ENCODE measurements at places on chromosomes 13 and 19.

GRCh38 chr13:49348751-49349150, 95.1 kb downstream of the CAB39L start:
- DNase-seq = no peak

DNA sequence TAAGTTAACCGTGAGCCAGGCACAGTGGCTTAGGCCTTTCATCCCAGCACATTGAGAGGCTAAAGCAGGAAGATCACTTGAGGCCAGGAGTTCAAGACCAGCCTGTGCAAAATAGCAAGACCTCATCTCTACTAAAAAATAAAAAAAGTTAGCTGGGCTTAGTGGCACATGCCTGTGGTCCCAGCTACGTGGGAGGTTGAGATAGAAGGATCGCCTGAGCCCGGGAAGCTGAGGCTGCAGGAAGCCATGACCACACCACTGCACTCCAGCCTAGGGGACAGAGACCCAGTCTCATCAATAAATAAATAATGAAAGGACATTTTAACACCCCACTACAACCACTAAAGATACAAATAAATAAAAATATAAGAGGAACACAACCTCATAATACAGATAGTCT, 21.6 kb downstream of the LSM14A start:
- DNase-seq = no peak

DNA sequence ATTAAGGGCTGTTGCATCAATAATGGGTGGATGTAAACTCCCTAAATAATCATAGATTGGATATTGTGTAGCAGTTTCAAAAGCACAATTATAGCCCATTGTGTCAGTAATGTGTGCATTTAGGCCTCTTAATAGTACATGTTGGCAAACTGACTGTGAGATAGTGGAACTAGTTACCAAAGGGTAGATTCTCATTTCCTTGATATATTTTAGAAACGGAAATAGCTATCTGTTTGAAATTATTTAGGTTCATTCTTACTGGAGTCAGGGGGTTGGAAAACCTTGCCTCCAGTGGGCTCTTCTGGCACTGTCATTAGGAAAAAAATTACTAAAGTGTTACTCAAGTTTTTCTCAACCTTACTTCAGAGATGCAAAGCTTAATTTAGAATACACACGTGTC, 1074.9 kb downstream of the PCDH17 start:
- no peak for DNase-seq

GRCh38 chr19:3710265-3710812, 2.2 kb downstream of the TJP3 start:
- DNase-seq = no peak

GRCh38 chr13:84118839-84119409, 236.7 kb upstream of the SLITRK1 start:
- DNase-seq = no peak

DNA sequence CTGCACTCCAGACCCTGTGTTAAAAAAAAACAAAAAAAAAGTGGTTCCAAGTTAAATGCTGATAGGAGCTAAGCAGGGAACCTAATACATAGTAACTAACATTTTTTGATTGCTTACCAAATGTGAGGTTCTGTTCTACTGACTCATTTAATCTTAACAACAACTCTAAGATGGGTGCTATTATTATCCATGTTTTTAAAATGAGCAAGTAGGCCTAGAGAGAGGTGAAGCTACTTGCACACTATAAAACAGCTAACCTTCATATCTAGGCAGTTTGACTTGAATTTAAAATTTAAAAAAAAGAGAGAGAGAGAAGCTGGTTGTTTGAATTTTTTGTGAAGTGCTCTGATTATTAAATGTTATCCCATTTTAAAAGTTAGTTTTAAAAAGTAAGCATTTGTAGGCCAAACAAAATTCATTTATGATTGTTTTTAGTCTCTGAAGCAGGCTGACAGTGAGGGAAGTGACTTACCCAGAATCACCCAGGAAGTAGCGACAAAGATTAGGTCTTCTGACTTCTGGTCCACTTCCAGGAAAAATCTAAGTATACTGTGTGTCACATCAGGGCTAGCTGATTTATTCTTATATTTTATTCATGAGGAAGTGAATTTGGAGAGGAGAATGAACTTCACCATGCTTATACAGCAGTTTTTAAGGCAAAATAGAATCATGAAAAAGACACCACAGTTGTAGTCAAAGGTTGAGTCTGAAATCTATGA, 2.4 kb downstream of the SIGLECL1 start:
- no peak for DNase-seq

DNA sequence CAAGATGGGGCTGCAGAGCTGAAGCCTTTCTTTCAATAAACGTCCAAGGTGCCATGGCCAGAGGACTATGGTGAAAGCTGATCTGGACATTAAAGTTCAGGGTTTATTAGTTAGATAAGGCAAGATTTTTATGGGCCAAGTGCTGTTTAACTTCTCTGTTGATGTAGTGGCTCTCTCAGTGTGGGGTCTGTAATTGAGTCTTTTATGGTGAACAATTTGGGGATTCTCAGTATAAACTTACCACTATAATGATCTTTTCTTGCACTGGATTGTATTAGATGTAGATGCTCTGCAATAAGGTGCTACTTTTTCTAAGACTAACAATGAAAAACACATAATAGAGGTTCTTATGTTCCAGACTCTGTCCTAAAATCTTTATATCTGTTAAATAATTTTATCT, 190.1 kb upstream of the KLF12 start:
- no peak for DNase-seq

GRCh38 chr19:4548238-4548584, 8.4 kb upstream of the LRG1 start:
- DNase-seq = no peak

GRCh38 chr19:55270172-55270942, 9.6 kb downstream of the HSPBP1 start:
- DNase-seq = no peak

DNA sequence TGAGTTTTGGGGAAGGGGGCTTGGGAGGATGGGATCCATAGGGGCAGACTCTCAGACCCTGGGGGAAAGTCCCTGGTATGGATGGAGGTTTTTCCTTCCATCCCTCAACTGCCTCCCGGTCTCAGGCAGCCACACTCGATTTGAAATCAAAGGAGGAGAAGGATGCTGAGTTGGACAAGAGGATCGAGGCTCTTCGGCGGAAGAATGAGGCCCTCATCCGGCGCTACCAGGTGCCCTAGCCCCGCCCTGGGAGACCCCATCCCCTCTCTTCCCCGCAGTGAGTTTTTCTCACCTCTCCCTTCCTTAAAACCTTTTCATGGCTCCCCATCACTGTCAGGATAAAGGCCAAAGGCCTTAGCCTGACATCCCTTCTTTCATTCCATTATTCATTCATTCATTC, 2.1 kb downstream of the CCDC9 start:
- DNase-seq = no peak

GRCh38 chr13:45256254-45256653, 55.4 kb upstream of the KCTD4 start:
- DNase-seq = no peak

DNA sequence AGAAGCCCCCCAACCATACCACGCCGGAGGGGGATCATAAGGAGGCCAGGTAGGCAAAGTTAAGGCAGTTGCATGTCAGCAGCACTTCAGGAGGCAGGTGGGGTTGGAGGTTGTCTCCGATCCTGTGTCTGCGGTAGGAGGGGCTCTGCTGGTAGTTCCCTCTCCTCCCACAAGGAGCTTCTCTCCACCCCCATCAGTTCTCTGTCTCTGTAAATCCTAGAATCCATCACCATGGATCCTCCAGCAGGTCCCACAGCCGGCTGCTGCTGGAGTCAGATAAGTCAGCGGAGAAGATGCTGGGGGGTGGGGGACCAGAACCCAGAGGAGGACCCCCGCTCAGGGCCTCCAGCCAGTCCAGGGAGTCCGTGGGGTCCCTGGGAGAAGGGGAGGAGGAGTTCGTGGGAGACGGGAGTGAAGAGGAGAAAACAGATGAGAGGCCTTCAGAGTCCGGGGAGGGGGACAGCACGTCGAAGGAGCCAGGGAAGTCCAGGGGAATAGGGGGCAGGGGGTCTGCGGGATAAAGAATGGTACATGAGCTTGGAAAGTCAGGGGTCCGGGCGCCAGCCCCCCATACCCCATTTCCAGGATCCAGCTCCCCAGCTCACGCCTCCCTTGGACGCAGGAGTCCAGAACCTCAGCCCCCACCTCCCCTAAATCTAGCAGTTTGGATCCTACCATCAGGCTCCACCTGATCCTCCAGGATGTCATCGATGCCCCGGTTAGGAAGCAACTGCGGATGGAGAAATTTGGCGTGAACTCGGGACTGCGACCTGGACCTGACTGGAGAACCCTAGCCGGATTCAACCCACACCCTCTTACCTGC, 6.3 kb downstream of the MAMSTR start:
- DNase-seq = no peak

GRCh38 chr19:8115805-8116396, 33.5 kb downstream of the FBN3 start:
- no peak for DNase-seq

DNA sequence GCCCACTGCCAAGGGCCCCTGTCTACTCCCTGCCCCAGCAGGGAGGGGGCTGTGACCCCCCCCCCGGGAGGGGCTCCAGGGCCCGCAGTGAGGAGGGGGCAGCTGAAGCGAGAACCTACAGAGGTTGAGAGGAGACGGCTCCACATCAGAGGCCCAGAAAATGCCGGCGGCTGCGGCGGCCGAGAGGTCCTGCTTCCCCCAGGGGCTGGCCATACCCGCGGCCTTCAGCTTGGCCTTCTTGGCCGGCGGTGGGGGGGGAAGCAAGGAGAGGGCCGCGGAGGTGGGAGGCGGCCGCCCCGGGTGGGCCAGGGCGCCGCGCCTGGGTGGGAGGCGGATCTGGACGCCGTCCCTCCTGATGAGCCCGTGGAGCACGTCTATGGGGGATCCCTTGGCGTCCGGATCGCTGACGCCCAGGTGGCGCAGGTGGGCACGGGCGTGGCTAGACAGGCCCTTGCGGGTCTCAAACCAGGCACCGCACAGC, 9.2 kb upstream of the AKAP8L start:
- no peak for DNase-seq

DNA sequence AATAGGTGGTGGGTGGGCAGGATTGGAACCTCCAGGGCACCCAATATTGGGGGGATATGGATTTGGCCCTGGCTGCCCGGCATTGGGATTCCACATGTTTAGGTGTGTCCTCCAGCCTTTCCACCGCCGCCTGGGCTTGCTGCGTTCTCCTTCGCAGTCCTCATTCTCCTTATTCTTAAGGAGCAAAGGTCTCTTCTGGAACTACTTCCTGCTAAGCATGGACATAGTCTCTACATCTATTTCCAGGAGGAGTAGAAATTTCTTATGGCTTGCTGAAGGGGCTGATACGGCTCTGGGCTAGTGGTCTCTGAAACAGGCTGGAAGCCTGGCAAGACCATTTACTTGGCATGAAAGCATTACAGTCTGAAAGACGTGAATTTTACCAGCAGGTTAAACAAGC, 9.2 kb upstream of the FCGBP start:
- DNase-seq = no peak

- no peak for DNase-seq
These were observed 62.9 kb downstream of the RASA3 start for GRCh38 chr13:114069376-114070097.

DNA sequence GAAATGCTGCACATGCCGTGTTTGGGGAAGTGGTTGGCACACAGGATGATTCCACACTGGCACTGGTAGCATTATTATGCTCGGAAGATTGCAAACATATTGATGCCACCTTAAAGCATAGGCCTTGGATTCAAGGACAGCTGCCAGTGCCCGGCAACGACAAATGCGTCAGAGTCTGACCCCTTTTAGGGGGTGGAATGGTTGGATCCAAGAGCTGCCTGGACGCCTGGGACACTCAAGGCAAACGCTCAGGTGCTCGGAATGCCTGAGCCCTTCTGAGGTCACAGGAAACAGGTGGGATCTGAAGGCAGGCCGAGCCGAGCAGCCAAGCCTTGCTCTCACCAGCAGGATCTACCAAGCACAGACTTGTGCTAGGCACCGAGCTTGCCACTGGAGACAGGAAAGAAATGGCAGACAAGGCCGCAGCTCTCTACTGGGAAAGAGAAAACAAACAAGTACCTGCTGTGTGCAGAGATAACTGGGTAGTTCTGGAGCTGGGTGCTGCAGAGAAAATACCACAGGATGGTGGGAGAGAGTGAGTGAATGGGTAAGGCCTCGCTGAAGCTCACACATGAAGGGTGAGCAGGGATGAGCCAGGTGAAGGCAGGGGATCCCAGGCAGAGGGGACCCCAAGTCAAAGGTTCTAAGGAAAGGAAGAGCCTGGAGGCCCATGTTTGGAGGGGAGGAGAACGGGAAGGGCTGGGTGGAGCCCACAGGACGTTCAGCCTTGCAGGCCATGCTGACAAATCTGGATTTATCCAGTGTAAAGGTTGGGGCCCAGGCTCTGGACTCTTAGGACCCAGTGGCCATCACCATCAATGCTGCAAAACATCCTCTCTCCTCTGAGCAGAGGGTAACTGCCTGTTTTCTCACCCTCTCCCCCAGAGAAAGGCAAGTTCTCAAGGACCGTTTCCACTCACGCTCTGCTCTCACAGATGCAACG, 9.2 kb downstream of the RANBP3 start:
- DNase-seq = no peak

GRCh38 chr13:52459668-52460067, 4.4 kb downstream of the CKAP2 start:
- DNase-seq = no peak

DNA sequence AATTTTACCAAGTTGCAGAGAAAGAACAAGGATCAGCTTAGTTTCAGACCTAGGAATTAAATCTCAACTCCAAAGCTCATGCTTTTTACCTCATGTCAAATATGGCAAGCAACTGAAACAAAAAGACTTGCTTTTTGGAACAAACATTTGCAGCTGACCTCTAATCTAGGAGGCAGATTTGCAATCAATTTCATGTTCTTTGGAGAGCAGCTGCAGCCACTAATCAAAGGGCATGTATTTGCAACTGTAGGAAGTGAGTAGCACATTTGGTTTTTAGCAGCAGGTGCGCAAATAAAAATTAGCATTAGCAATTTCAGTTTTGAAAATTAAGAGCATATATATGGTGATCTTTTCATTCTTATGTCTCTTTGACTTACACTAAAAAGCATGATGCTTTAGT, 459.3 kb upstream of the SLC10A2 start:
- DNase-seq = no peak

GRCh38 chr19:17385878-17386611, 8.0 kb downstream of the CCDC194 start:
- DNase-seq = no peak

DNA sequence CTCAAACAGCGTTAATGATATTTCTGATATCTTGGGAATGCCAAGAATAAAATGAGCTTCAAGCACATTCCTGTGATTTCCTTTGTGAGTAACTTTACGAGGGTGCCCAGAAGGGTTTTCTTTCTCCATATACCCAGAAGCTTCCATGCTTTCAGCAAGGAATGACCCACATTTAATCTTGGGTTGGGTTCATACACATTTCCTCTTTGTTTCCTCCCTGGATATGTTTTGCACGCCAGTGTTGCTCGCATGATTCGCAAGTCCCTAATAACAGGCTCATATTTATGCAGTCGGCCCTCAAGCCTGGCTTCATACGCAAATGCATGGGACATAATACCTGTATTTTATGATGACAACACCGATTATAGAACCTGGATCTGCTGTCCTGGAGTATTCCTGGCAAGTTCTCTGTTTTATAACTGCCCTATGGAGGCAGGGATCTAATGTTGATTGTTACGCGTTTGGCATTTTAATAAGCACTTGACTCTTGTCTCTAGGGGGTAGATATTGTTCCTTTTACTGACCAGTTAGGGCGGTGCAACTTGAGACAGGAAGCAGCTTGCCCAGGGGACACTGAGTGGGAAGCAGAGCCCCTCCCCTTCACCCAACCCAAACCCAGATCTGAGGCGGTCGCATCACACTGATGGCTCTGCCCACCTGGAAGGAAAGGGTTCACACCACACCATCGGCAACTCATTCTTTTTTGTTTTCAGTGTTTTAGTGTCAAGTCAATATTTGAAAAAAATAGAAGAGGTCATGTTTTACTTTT, 220.4 kb upstream of the SOX1 start:
- DNase-seq = no peak
